ENCODE measurements at places on chromosomes 4 and X.

DNA sequence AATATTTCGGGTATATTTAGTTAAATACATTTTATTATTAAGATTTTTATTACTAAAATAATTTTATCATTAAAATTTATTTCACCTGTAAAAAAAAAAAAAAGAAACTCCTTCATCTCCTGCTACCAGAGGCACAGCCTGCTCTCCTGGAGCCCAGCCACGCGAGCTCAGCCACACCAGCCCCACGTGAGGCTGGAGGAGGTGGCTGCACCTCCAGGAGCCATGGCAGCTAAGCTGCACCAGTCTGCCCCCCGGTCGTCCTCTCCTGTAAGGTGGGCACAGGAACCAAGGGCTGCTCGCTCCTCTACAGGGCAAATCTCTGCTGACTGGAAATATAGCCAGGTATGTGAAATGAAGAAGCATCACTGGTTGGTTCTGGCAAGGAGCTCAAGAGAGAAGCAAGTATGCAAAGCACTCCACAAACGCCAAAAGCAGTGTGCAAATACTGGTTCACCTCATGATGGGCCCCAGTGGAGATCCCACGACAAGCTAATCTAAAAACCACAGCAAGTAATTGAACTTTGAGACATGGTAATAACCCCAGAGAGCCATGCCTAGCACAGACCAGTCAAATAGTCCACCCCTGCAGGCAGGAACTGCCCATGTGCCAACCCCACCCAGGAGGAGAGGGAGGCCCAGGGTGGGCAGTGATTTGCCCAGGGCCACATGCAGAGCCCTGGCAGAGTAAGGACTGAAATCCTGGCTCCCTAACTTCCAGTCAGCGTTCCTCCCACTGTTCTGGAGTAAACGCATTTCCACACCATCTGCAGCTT is 90.1 kb downstream of the WFS1 start:
- DNase-seq = no peak

DNA sequence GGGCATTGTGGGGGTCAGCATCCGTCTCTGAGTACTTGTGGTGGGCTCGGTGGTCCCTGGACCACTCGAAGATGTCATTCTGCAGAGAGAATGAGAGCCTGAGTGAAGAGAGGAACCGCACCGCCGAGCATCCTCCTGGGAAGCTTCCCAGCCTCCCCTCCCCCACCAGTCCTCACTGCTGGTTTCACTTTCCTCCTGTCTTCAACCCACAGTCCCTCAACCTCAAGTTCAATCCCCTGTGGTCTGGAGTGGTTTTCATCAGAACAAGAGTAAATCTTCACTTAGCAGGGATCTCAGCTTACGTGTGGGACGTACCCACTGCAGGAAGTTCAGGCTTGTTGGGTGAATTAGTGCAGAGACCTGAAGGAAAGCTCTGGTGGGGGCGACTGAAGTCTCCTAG is 117.8 kb downstream of the SCD5 start:
- no peak for DNase-seq

DNA sequence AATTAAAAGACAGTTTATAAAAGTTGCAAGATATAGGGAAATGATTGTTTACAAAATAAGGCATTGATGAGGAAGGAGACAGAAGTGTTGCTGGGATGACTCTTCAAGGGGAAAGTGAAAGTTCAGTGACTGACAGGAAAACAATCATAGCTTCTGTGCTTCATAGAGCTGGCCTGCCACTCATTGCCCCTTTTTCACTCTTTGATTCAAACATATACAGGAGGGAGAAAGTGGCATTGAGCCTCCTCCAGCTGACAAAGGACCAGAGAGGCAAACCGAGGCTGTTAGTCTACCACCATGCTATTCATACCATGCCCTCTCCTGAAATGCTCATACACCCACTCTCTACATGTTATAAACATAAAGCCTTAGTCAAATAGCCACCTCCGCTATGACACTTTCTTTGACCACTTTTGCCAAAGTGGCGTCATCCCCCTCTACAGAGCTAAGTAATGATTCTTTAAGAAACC is 79.2 kb upstream of the ATOH1 start:
- no peak for DNase-seq

- DNase-seq = no peak
Measured at GRCh38 chrX:123201720-123202119, 17.6 kb downstream of the GRIA3 start.

DNA sequence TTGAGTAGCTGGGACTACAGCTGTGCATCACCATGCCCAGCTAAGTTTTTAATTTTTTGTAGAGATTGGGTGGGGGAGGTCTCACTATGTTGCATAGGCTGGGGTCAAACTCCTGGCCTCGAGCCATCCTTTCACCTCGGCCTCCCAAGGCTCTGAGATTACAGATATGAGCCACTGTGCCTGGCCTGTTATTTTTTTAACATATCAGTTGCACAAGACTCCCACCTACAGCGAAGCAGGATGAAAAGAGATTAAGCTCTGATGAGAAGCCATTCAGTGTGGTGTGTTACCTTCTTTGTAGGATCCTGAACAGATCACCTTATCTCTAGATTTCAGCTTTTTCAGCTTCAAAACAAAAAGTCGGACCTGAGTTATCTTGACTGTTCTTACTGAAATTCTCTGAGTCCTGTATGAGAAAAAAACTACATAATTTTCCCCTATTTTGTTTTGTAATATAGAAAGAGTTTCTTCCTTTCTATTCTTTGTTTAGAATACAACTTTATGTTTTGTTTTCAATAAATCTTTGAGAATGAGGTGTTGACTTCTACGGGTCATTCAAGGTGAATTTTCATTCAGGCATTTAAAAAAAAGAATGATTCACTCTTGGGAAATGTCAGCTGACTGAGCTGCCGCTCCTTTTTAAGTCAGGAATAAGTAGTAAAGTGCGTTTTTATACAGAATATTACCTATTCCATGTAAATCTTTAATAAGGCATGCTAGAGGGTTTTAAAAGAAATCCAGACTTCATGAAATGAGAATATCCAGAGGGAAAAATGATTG is 134.6 kb downstream of the ARSF start:
- no peak for DNase-seq
